Stimulated activated CD4-positive, alpha-beta T cell treated with anti-CD3 and anti-CD28 coated beads, TNF-alpha, amount 100 ng/mL, for 1 hour (primary cell): ENCODE measurements at places on chromosomes 13 and 19.

DNA sequence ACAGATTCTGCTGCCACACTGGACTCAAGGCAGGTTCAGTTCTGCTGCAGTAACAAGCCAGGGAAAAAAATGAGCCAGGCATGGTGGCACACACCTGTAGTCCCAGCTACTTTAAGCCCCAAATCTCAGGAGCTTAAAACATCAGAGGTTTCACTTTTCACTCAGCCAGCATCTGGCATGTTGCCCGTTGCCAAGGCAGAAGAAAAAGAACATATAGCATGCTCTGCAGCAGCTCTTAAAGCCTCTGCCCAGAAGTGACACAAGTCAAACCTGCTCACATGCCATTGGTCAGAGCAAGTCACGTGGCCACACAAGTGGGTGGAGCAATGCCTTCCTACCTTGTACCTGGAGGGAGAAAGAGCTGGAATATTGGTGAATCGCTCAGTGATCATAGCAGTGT lies 14.7 kb upstream of the ADGRE5 start:
- DNase-seq = peak; percentile 83

GRCh38 chr13:22758245-22758644 lies 422.5 kb upstream of the SGCG start:
- no peak for DNase-seq

DNA sequence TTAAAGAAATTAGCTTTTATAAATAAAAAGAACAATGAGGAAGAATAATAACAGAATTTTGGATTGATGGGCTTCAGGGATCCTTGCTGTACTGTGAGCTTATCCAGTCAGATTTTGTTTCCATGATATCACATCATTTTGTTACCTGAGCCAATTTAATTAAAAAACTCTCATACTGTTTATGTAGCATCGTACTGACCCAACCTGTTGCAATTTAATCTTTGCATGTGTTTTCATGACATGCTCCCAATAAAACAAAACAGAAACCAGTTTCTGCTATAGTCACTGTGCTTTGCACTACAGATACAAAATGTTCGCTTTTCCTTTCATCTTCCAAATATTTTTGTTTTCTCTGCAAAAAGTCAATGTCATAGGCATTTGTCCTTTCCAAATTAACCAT lies 109.7 kb upstream of the RNF113B start:
- DNase-seq = no peak

GRCh38 chr13:68850160-68850559 lies 1257.5 kb upstream of the ATXN8OS start:
- DNase-seq = no peak

DNA sequence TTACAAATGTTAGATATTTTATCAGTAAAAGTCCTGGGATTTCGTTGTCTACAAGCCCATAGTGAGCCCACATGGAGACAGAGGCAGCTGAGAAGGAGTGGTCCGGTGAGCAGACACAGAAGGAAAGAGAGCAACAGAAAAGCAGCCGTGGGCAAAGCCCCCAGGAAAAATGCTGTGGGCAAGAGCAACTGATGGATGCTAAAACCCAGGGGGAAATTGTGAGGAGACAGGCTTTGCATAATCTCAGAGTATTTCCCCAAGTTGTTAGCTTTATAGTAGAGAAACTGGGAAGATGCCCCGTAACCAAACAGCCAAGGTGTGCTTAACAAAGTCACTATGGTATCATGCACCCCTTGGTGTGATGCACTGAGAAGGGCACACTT lies 35.1 kb downstream of the GJA3 start:
- DNase-seq = no peak

GRCh38 chr13:51330791-51331190 lies 8.7 kb upstream of the SERPINE3 start:
- no peak for DNase-seq

- no peak for DNase-seq
These were observed 6.5 kb downstream of the KCNN4 start for GRCh38 chr19:43774103-43774939.
